ENCODE measurements at places on chromosomes 1 and 21.

- no peak for DNase-seq
These were observed 249.3 kb upstream of the DUSP10 start for GRCh38 chr1:221991221-221991620.

GRCh38 chr21:18460979-18461378 lies 57.4 kb upstream of the TMPRSS15 start:
- DNase-seq = no peak

- DNase-seq = no peak
These were observed 23.3 kb upstream of the SRSF10 start for GRCh38 chr1:24003331-24003972.

DNA sequence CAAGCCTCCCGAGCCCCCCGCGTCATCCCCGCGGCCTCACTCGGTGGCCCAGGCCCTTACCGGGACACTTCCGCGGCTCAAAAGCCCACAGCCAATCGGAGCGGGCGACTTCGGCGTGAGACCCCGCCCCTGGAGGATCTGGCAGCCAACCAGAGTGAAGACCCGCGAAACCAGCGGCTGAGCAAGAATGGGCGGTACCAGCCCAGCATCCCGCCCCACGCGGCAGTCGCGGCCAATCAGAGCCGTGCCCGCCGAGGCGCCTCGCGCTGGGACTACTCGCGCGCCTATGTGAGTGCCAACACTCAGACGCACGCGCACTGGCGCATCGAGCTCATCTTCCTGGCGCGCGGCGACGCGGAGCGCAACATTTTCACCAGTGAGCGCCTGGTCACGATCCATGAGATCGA lies 22.5 kb downstream of the DISP3 start:
- DNase-seq = no peak

GRCh38 chr21:35940074-35940927 lies 120.0 kb downstream of the SETD4 start:
- DNase-seq = no peak

DNA sequence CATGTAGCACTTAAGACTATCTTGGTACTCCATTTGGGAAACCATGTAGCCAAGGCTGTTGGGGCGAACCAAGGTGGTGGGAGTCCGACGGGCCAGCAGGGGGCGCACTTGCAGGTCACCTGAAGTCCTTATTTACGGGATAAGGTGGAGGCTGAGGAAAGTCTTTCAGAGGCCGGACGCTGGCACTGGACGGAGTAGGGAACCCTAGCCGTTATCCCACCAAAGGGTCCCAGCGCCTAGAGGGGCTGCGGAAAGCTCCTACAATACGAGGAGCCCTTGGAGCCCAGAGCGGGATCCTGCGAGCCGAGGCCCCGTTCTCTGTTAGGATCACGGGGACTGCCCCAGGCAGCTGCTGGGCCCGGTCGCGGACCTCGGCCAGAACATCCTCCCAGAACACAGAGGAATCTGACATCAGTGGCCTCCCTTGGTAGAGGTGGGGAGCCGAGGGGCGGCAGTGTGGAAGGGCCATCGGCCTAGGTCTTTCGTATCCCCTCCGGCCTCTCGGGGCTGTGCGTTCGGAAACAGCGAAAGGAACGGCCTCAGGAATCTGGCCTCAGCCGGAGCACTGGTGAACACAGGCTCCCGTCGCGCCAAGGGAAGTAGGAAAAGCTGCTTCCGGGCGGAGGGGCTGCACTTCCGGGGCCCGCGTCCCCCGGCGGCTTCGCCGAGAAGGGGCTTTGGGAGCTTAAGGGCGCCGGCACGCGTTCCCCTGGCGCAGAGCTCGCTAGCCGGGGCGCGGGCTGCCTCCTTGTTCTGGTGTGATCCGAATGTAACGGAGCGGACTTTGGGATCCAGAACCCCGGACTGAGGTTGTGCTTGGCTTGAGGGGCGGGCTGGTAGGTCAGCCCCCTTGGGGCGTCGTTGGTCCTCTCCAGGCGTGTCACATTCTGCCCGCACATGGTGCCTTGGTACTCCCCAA lies 29.9 kb upstream of the RPTN start:
- DNase-seq = no peak

DNA sequence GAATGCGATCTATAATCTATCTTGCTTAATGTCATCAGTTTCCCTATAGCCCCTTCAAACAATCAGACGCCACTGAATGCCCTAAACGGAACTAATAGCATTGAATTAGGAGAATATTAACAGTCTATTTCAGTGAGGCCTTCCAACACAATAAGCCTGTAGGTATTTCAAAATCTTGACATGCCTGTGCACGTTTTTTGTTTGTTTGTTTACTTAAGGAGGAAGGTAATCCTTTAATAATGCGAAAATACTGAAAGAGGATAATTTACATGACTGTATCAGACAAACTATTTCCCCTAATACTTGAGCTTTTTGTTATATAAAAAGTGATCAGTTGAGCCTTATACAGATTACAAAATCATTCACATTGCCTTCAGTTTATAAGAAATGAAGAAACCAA lies 29.0 kb upstream of the JAK1 start:
- DNase-seq = no peak

GRCh38 chr1:102799496-102799895 lies 308.8 kb downstream of the COL11A1 start:
- peak; percentile 18 for DNase-seq

DNA sequence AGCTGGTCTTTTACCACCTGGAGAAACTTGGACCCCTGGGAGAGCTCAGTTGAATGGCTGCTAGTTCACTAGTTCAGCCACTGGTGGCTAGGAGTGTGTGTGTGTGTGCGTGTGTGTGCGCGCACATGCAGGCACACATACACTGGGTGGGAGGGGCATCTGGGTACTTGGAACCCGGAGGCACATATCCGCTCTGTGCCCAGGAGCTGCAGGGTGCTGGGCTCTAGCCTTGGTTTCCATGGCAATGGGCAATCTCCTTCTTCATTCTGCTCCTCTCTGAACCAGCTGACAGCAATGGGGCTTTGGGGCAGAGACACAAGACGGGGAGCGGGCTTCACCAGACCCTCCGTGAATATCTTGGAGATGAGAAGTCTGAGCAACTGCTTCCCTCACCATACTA lies 87.1 kb upstream of the DISP3 start:
- DNase-seq = no peak

- DNase-seq = no peak
These were observed 6.5 kb downstream of the KIAA1614 start for GRCh38 chr1:180919183-180919700.

GRCh38 chr1:171852272-171852671 lies 11.0 kb downstream of the DNM3 start:
- DNase-seq = no peak

DNA sequence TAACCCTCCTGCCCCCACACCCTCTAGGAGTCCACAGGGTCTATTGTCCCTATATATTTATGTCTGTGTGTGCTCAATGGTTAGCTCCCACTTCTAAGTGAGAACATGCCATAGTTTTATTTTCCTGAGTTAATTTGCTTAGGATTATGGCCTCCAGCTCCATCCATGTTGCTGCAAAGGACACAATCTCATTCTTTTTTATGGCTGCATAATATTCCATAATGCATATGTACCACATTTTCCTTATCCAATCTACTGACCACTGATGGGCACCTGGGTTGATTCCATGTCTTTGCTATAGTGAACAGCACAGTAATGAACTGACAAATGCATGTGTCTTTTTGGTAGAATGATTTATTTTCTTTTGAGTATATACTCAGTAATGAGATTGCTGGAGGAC lies 13.3 kb upstream of the FHAD1 start:
- DNase-seq = no peak
